ENCODE measurements at places on chromosomes 7 and 10.
A peak's percentile ranks its signal among the peaks of the same experiment; 100 is the strongest.

- no peak for DNase-seq
These were observed 16.9 kb downstream of the LHPP start for GRCh38 chr10:124478515-124478914.

- DNase-seq = no peak
These were observed 42.1 kb downstream of the CUX1 start for GRCh38 chr7:101859411-101860106.

DNA sequence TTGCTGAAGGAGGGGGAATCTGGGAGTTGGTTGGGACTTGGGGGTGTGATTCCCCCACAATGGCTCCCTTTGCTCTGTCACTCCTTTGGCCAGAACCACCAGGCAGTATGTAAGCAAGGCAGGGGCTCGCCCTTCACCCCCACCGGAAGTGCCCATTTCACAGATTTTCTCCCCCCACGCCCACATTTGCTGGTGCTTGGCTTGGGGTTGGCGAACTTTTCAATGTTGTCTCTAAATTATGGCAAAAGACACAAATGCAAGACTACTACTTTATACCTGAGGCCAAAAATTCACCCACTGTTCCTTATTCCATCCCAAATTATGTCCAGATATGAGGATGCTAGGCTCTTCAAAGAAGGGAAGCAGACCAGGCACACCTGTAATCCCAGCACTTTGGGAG, 24.5 kb downstream of the RBAK start:
- DNase-seq = no peak

DNA sequence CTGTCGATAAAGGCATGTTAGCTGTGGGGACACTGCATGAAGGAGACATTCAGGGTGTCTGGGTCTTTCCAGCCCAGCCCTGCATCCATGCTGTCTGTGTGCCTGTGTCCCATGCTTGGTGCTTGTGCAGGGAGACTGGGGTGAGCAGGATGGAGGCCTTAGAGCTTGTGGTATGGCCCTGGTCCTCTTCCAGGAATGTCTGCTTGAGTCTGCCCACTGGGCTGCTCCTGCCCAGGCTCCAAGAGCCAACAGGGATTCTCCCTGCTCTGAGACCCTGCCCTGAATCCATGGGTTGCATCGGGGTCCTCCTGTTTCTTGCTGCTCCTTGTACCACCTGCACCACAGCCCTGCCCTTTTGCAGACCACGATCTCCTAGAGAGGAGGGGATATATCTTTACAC, 31.4 kb upstream of the ARHGAP22 start:
- no peak for DNase-seq

DNA sequence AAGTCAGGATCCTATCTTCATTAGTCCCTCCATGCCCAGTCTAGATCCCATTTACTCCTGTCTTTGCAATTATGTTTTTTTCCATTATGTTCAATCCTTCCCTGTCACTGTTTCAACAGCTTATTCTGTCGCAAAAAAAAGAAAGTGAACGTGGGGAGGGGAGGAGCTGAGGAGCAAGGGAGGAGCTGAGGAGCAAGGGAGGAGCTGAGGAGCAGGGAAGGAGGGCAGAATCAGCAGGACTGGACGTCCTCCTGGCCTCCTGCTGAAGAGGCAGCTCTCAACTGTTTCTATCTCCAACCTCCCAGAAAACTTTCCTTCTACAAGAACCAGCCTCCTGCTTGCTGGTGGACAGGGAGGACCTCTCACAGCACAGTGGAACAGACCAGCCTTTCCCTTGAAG, 26.0 kb downstream of the LARP4B start:
- DNase-seq = no peak

DNA sequence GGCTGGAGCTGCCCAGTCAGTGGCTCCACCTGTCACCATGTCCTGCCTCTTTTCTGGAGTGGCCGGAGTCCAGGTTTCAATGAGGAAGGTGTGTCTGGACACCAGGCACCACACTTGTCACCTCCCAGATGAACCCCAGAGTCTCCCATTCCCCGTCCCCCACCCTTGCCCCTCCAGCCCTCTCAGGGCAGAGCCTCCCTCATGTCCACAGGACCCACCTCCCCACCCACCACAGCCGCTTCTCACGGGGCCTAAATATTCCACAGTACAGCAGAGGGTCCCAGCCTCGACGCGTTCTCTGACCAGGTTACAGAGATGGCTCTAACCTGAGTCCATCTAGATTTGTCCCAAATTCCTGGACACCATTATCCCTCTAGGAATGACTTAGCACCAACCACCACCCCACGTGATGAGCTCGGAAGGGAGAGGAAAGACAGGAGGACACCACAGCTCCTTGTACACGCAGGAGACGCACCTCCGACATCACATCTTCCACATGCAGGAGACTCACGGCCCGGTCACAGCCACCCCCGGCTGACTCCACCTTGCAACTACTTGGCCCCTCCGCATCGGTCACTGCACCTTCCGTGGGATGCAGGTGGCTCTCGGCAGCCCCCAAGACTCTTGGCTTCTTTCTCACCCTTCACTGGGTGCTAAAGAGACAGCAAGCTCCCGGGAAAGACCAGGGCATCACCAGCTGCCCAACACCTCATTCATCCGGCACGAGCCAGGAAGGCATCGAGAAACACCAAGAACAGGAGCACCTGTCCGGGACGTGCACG, 560.2 kb downstream of the DNAJB6 start:
- no peak for DNase-seq

- no peak for DNase-seq
These were observed 131.5 kb upstream of the ACBD5 start for GRCh38 chr10:27372095-27372494.

DNA sequence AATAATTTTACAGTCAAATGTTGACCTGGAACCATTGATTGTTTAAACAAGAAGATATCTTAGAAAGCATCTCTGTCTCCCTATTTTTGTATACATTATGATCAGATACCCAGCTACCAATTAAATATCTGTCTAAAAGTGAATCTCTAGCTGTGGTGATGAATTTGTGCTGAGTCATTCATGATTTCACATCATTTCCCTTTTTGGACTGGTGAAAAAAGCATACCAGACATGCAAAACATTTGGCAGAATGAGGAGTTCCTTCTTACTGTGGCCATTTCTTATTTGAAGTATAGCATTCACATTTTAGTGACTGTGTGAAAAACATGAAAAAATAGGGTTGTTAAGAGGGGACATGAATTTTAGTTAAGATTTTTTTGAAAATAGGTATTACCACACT, 98.0 kb upstream of the GATA3 start:
- DNase-seq = peak; percentile 18

GRCh38 chr7:21616091-21616490, 73.3 kb downstream of the DNAH11 start:
- no peak for DNase-seq

- DNase-seq = no peak
These were observed 22.5 kb downstream of the AKR1E2 start for GRCh38 chr10:4848356-4849041.

DNA sequence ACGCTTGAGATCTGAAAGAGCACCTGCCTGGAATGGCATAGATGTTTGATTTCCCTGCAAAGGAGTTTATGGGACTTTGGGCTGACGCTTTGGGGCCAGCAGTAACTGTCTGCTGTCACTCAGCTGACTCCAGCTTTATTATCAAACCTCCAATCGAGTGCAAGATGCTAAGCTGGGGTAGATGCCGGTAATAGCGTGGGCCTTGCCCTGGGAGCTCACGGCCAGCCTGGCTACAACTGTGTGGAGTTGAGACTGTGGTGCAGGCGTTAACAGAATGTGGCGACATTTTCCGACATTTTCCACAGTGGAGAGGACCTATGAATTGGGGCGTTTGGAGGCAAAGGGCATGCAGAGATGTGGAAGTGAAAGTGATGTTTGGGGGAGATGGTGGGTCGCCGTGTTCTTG, 1.3 kb downstream of the CHST12 start:
- no peak for DNase-seq

DNA sequence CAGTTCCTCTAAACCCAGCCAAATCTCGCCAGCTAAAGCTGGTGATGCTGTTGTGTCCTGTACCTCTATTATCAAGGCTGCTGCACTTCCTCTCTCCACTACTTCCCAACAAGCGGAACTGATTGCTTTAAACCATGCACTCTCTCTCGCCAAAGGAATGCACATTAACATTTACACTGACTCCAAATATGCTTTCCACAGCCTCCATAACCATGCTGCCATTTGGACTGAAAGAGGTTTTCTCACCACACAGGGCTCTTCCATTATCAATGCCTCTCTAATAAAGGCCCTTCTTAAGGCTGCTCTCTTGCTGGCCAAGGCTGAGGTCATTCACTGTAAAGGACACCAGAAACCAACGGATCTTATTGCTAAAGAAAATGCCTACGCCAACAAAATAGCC, 11.4 kb upstream of the LRRC61 start:
- DNase-seq = no peak

DNA sequence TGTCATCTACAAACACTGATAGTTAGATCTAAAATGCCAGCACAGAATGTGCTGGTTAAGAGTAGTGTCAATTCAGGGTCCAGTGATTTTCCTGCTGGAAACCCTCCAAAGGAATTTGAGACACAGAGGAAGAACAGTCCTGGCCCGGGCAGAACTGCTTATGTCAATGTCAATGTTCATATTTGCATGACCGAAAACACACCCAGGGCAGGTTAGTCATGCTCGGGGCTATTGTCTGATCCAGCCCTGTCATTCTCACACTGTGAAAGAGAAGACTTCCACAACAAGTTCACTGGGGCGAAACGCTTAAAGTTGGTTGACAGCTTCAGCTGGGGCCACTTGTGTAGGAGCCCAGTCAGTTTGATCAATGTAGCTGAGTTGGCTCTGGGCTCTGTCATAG, 139.3 kb downstream of the C1GALT1 start:
- DNase-seq = no peak

DNA sequence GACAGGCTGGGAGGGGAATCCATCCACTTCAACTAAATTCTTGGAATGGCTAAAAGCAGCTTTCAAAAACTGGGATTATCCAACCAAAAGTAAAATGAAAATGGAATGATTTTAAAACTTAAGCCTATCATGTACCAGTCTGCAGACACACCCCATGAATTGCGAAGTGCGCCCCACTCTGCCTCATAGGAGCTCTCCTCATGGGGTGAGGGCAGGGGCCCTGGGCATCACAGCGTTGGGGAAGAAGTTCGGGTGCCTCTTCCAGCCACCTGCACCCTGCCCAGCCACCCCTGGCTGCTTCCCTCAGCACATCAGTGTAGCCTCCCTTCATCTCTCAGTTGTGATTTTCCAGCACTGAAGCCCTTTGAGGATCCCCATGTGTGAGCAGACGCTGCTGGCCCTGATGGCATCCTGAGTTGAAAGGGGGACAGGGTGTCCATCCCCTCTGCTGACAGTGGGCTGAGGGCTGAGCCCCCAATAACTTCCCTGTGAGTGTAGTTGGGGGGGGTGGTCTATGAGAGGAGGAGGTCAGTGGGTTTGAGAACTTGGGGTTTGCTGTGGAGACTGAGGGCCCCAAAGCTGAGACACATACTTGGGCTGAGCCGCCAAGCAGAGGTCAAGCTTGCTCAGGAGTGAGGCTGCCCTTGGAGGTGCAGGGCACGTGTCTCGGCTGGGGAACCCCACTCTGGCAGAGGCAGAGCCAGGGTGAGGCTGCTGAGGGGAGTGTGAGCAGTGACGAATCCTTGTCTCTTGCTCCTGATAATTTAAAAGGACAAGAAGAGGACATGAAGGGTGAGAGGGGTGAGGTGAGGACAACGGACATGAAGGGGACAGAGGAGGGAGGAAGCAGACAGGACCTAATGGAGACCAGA, 542.1 kb downstream of the TCERG1L start:
- no peak for DNase-seq

GRCh38 chr10:84665883-84666463, 337.6 kb downstream of the CCSER2 start:
- DNase-seq = no peak

DNA sequence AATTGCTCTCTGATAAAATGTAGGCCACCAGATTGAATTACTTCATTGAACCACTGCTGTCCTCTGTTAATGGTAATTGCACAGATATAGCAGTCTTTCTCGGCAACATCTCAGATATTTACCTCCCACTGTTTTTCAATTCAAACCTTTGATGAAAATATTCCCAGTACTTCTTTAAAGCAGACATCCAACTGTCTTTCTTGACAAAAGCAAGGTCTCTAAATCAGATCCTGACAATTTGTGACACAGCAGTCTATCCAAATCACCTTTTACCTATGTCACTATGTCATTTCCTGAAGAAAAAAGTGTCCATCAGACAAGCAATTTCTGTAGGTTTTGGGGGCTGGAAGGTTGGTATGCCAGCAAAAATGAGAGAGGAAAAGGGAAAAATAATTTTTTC, 555.7 kb downstream of the AUTS2 start:
- no peak for DNase-seq

GRCh38 chr7:123120286-123120685, 79.5 kb downstream of the SLC13A1 start:
- no peak for DNase-seq

- DNase-seq = no peak
These were observed 68.4 kb downstream of the ASAH2B start for GRCh38 chr10:50807851-50808776.

GRCh38 chr7:101116898-101117297, 10.0 kb upstream of the SERPINE1 start:
- DNase-seq = no peak

DNA sequence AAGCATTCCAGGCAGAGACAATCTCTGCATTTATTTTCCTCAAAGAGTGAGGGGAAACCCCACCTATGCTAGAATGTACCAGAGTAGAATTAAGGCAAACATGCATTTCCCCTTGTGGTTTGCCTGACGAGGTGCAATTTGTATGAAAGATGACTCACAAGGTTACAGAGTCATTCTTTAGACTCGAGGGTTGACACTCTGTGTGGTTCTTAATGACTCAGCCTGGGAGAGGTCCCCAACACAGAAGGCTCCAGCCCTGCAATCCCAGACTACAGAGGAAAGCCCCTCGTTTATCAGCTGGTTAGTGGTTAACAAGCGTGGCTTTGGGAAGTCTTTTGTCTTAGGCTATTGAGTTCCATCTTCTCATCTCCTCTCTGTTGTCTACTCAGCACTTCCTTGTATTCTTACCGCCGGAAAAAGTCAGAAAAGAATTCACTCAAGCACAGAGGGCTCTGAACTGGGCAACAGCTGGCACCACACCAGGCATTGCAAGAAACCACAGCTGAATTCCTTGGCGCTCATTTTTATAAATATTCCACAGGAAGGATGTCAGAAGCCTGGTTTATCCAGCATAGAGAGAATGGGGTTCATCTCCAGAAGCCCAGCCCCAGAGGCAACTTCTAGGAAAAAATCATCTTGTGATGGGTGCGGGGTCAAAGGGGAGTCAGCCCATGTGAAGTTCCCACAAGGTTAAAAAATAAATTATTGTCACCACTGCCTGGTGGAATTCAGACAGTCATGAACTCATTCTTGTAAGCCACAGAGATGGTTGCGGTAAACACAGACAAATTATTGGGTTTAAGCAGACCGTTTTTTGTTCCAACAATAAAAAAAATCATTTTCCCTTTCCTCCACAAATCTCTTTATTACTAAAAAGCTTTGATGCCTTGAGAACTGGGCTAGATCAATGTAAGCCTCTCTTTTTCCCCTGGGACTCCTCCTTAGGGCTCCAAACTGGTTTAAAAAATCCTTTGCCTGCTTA, 24.5 kb upstream of the SVIL start:
- DNase-seq = peak; percentile 11

- DNase-seq = no peak
These were observed 4.0 kb upstream of the MINPP1 start for GRCh38 chr10:87500646-87501048.

- DNase-seq = no peak
These were observed 482.6 kb downstream of the DNAJB6 start for GRCh38 chr7:157819455-157819807.

- DNase-seq = no peak
These were observed 79.1 kb downstream of the SPDYE5 start for GRCh38 chr7:75571209-75571608.

Measured in pons (tissue), 1 donor.